ENCODE measurements at places on chromosomes 12 and 14.

DNA sequence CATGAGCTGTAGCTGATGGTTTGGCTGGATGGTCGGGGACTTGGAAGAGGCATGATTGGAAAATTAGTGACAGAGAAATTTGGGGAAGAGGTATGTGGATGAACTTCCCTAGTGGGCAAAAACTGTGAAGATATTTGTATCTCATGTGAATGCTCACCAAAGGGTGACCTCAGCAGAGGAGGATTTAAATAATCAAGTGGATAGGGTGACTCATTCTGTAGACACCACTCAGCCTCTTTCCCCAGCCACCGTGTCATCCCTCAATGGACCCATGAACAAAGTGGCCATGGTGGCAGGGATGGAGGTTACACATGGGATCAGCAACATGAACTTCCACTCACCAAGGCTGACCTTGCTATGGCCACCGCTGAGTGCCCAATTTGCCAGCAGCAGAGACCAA, 60.8 kb upstream of the KRAS start:
- DNase-seq: no peak

DNA sequence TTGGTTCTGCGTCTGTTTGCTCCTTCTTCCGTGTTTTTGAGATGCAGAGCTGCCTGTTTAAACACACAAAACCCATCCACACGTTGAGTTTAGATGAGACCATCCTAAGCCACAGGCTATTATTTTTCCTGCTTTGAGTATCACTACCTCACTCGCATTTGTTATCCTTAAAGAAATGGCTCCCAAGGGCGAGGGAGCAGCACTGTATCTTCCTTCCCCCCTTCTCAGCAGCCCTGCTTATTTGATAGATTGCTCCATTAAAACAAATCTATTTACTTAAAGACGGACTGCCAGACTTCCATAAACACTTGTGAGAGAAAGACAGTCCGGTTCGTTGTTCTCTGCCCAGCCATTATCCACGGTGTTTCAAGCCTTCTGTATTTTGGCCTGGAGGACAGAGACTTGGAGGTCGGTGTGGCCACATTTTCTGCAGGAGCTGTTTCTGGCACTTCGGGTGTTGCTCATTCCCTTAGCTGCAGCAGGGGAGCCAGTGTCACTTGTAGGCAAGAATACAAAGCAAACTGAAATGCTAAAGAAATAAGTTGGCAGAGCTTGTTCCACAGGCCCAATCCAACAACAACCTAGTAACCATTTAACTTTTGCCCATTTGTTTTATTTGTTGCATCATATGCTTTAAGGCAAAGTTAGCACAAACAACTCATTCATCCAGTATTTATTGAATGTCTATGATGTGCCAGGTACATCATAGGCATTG, 275.4 kb downstream of the TTC6 start:
- DNase-seq: no peak

DNA sequence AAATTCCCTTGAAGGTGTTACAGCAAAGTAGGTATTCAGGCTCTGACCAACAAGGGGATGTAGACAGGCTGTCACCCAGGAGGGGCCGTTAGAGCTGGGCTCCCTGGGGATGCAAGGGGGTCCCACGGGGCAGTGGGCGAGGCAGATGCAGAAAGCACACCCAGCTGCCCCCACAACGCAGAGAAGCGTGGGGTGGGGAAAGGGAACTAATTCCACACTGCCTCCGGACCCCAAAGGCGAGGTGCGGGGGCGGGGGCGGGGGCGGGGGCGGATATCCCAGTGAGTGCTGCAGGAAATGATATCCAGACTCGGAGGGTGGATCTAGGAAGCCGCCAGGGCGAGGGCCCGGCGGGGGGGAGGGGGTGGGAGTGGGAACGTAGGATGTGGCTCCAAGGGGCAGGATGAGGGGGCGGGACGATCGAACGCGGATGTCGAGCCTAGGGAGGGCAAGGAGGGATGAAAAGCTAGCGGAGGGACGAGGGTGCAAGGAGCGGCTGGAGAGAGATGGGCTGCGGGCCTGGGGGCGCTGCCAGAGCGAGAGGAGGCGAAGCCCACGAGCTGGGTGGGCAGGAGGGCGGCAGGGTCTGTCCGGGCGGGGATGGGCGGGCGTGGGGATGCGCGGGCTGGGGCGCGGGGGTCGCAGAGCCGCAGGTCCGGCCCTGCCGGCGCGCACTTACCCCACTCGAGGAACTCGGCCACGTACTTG, 874 bp downstream of the CDC42BPB start:
- DNase-seq: no peak

DNA sequence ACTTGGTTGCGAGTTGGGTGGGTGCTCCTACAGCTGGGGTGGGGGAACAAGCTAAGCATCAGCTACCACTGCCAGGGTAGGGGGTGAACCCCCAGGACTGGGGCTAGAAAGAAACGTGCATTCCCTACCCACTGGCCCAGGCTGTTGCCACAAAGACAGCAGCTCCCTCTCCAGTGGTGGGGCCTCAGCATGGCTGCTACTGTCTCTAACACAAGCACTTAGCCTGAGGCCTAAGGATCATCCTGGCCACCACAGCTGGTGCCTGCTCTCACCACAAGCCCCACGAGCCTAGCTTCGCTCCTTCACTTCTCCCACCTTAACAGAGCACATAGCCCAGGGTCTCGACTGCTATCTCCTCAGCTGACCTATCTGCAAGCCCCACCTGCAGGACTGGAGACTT, 18.9 kb downstream of the SLC25A21 start:
- no peak for DNase-seq

DNA sequence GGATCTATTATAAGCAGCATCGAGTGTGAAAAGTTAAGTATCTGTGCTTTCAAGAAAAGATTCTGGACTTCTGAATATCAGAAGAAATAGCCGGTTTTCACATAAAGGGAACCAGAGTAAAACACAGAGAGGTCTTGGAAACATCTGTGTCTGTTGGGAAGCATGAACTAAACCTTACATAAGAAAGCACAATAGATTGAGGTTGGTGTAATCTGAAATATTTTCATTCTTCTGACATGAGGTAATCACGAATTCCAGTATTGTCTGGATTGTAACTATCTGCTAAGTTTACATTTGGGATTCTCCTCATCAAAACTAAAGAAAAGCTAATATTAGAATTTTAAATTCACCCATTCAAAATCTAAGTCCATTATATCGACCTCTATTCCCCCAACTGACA, 161.3 kb downstream of the CPNE8 start:
- DNase-seq: no peak

- no peak for DNase-seq
Observed at GRCh38 chr12:53118751-53119300, 15.5 kb downstream of the SOAT2 start.

DNA sequence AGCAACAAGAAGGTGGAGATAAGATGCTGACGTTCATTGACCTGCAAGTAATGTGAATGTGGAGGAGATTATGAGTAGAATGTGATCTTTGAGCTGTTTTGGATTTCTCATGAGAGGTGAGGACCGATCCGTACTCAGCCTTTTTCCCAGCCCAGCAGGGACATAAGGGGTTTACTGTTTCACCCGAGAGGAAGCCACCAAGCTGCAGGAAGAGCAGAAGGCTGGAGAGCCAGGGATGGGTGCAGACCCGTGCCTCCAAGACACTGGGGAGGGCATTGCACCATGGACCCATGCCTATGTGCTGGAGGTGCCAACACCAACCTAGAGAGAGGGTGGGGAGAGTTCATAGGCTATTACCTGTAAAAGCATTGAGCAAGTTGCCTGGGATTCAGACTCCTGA, 206.0 kb upstream of the DIO3 start:
- DNase-seq: no peak

DNA sequence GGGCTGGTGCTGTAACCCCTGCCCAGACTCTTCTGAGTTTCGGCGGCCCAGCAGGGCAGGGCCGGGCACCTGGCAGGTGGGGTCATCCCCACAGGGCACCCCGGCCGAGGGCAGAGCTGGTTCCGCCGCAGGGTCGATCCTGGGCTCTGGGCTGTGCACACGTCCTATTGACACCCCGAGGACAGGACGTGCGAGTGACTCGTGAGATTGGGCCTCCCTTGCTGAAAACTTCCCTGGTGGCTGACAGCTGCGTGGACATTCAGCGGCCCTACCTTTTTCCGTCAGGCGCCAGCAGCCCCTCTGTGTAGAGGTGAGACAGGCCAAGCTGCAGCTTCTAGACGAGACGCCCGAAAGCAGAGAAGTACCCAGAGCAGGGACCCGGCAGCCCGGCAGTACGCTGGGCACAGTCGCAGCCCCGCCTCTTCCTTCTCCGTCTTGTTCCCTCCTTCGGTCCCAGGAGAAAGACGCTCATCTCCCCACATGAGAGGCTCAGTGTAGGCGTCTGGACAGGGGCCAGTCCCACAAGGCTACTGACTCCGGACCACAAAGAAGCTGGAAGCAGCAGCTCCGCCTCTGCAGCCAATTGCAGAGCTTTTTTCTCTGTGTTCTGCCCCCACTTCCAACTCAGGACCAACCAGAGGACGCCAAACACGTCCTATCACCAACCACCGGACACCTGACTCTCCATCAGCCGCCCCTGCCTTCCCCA, at the start of gene LRCOL1:
LRCOL1 (minus strand) TSS at position 532 of the 709 bp plus-strand sequence. CDS start 4,331 bp downstream, outside the sequence.
- DNase-seq: no peak

DNA sequence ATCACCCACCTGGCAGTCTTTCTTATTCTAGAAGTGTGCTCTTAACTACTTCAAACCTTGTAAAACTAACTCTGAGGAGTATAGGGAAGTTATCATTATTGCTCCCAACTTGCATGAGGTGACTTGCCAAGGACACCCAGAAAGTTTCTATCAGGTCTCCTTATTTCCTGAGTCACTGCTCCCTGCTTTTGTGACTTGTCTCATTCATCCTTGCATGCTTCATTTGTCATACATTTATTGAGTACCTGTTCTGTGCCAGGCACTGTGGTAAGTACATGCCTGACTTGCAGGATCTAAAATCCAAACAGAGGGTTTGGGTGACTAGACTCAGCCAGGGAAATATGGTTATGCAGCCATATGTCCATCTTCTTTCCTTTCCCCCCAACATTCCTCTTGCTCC, 25.5 kb downstream of the CFAP251 start:
- no peak for DNase-seq

DNA sequence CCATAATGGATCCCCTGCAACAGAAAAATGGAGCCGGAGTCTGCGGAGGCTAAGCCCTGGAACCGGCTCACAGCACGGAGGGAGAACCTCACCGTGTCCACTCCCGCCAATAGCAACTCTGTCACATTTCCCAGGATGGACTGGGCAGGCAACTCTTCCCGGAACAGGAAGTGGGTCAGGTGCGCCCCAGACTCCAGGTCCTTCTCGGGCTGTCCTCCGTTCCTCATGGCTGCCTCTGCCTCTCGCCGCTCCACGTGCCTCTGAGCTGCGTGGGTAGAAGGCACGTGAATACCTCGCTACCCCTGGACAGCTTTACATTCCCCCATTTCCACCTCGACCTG, 2.2 kb downstream of the CYP27B1 start:
- DNase-seq: no peak
